ENCODE measurements at places on chromosomes 11 and 22.

DNA sequence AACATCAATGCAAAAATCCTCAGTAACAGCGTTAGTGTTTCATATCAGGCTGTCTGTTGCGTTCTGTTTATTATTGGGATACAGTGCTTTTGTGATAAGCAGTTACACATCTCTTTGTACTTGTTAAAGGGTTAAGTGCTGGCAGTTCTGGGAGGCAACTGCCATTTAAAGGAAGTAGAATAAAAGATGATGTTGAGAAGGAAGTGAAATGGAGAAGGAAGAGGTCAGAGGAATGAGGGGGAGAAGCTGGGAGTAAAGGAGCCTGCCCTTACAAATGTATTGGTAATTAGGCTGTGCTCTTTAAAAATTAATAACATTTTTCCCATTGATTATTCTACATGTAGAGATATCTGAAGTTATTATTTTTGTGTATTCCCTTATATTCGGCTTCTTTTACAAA is 674.7 kb downstream of the NTM start:
- H3K36me3 ChIP-seq = no peaks in the 10 kb centered on the region
- no peak for DNase-seq
- no peak overlapping the region for H3K27ac ChIP-seq
- H3K4me3 ChIP-seq = no peak overlapping the region

DNA sequence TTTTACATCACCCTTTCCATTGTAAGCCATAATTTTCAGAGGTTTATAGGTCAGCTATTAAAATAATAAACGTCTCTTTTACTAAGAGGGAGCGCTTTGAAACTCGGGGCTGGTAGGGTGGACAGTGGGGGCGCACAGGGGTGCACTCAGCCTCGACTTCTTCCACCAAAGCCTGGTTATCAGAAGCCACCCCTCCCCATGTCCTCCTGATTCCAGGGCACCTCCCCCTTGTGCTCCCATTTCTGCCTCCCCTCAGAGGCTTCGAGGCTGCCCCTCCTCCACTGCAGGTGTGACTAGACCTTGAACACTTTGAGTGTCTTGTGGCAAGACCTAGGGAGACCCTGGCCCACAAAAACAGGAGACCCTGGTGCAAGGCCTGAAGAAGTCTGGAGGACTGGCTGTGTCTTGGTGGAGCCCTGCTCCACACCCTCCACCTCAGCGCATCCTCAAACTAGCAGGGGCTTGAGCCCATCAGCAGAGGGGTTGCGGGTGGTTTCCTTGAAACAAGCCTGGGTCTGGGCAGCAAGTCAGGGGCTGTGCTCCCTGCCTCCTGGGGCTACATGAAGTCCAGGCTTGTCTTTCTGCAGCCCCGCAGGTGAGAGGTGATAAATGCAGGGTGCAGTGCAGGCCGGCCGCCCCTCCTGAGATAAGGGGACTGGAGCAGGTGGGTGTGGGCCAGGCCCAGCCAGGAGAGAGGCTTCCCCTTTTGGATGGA is 3.0 kb downstream of the CDKN1C start:
- H3K4me3 ChIP-seq = peak overlapping the region; percentile 53
- DNase-seq = no peak
- H3K27me3 ChIP-seq = peaks cover 27% of the 10 kb centered on the region
- H3K4me1 ChIP-seq = peaks cover 3% of the 10 kb centered on the region
- H3K27ac ChIP-seq = no peak overlapping the region
- H3K36me3 ChIP-seq = no peaks in the 10 kb centered on the region

GRCh38 chr11:10461276-10461790 is 6.3 kb downstream of the AMPD3 start:
- no peak for DNase-seq
- no peaks in the 10 kb centered on the region for H3K27me3 ChIP-seq
- no peak overlapping the region for H3K27ac ChIP-seq
- H3K4me1 ChIP-seq = peaks cover 31% of the 10 kb centered on the region
- H3K36me3 ChIP-seq = peaks cover 54% of the 10 kb centered on the region

DNA sequence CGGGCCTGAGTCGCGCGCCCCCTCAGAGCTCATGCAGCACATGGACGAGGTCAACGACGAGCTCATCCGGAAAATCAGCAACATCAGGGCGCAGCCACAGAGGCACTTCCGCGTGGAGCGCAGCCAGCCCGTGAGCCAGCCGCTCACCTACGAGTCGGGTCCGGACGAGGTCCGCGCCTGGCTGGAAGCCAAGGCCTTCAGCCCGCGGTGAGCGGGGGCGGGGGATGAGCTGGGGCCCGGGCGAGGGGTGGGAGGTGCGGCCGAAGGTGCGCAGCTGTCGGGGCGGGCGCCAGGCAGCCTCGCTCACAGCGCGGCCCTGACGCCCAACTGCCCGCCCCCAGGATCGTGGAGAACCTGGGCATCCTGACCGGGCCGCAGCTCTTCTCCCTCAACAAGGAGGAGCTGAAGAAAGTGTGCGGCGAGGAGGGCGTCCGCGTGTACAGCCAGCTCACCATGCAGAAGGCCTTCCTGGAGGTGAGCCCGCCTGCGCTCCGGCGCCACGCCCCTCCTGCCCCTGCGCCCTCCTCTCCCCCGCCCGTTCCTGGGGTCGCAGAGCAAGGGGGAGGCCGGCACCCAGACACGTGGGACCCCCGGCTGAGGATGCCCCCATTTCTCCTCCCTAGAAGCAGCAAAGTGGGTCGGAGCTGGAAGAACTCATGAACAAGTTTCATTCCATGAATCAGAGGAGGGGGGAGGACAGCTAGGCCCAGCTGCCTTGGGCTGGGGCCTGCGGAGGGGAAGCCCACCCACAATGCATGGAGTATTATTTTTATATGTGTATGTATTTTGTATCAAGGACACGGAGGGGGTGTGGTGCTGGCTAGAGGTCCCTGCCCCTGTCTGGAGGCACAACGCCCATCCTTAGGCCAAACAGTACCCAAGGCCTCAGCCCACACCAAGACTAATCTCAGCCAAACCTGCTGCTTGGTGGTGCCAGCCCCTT is 20.5 kb downstream of the EPS8L2 start:
- peaks cover 17% of the 10 kb centered on the region for H3K27me3 ChIP-seq
- peak overlapping the region; percentile 54 for H3K4me3 ChIP-seq
- peak overlapping the region; percentile 36 for H3K27ac ChIP-seq
- peak; percentile 57 for DNase-seq

- no peaks in the 10 kb centered on the region for H3K27me3 ChIP-seq
- H3K4me3 ChIP-seq = no peak overlapping the region
- H3K27ac ChIP-seq = no peak overlapping the region
- no peak for DNase-seq
These were observed 87.5 kb downstream of the PRMT3 start for GRCh38 chr11:20474882-20475517.

DNA sequence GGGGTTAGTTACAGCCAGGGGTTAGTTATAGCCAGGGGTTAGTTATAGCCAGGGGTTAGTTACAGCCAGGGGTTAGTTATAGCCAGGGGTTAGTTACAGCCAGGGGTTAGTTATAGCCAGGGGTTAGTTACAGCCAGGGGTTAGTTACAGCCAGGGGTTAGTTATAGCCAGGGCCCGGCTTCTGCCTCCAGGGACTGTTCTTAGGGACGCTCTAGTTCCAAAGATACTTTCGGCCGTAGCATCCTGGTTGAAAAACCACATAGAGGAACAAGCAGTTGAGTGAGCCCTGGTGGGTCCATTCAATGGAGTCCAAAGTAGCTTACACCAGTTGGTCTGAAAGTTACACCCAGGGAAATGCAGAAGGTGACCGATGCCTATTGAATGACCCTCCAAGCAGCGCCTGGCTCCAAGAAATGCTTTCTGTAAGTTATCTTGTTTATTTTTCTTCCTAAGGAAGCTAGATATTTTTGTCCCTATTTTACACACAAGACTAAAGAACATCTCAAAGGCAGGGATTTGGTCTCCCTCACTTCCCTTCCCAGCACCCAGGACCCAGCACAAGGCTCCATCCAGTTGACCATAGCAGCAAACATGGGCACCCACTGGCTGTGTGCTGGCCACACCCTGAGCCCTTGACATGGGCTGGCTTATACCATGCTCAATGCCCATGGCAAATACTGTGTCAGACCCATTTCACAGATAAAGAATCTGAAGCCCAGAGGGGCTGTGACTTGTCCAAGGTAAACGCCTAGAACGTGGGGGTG is 49.7 kb upstream of the SHISAL1 start:
- H3K36me3 ChIP-seq = no peaks in the 10 kb centered on the region
- no peak overlapping the region for H3K4me3 ChIP-seq
- no peak for DNase-seq
- no peaks in the 10 kb centered on the region for H3K4me1 ChIP-seq
- no peak overlapping the region for H3K27ac ChIP-seq

- H3K4me1 ChIP-seq = peaks cover 27% of the 10 kb centered on the region
- H3K27ac ChIP-seq = no peak overlapping the region
- H3K27me3 ChIP-seq = peaks cover 3% of the 10 kb centered on the region
- no peak for DNase-seq
- peaks cover 5% of the 10 kb centered on the region for H3K36me3 ChIP-seq
These were observed 48.2 kb downstream of the MICAL3 start for GRCh38 chr22:17976121-17976520.

DNA sequence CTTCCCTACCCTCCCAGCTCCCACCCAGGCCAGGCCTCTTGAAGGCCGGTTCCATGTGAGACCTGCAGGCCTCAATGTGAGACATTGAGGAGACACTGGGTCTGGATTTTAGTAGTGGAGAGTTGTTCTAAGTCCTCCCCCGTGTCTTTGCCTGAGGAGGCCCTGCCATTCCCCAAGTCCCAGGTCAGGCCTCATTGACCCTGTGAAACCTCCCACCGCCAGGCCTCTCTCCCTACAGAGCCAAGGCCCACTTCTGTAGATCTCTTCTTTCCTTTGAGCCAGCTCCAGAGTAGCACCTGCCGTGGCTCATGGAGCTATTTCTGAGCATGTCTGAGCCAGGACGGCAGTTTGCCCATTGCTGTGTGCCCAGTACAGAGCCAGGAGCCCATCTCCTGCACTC is 1419.6 kb downstream of the TBC1D22A start:
- DNase-seq = no peak
- no peak overlapping the region for H3K4me3 ChIP-seq
- no peaks in the 10 kb centered on the region for H3K4me1 ChIP-seq
- H3K27me3 ChIP-seq = no peaks in the 10 kb centered on the region
- H3K27ac ChIP-seq = no peak overlapping the region
- no peaks in the 10 kb centered on the region for H3K36me3 ChIP-seq

DNA sequence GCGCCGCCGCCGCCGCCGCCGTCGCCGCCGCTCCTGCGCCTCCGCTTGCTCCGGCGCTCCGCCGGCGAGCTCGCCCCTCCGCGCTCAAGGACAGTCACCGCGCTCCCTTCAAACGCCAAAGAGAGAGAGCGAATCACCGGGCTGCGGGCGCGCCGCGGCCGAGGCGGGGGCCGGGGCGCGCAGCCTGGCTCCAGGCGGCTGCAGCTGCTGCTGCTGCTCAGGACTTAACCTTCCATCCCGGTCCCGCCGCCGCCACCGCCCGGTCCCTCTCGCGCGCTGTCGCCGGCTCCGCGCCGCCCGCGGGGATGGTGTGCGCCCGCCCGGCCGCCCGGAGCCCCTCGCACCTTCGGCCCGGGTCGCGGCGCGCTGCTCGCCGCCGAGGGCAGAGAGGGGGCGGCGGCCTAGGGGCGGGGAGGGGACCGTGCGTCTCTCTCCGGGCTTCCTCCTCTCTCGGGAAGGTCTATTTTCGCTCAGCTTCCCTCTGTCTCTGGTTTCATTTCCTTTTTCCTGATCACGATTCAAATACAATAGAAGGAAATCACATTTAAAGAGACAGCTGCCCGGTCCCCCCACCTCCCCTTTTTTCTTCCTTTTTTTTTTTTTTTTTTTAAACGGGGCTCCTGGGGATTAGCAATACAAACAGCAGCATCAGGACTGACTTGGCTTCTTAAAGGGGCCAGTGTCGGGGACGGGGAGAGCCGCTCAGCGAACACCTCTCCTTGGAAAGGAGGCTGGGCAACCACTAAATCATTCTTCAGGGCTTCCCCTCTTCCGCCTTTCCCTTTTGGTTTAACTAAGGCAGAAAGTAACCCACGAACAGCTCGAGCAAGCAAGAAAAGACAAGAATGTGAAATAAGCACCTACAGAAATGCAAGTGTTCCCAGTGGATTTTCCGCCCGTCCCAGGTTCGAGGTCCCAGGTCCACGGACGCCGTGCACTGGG is 22.1 kb downstream of the LMO2 start:
- no peak overlapping the region for H3K27ac ChIP-seq
- H3K27me3 ChIP-seq = peaks cover 82% of the 10 kb centered on the region
- peak overlapping the region; percentile 88 for H3K4me3 ChIP-seq
- no peaks in the 10 kb centered on the region for H3K36me3 ChIP-seq
- peaks cover 4% of the 10 kb centered on the region for H3K4me1 ChIP-seq
- DNase-seq = peak; percentile 6

DNA sequence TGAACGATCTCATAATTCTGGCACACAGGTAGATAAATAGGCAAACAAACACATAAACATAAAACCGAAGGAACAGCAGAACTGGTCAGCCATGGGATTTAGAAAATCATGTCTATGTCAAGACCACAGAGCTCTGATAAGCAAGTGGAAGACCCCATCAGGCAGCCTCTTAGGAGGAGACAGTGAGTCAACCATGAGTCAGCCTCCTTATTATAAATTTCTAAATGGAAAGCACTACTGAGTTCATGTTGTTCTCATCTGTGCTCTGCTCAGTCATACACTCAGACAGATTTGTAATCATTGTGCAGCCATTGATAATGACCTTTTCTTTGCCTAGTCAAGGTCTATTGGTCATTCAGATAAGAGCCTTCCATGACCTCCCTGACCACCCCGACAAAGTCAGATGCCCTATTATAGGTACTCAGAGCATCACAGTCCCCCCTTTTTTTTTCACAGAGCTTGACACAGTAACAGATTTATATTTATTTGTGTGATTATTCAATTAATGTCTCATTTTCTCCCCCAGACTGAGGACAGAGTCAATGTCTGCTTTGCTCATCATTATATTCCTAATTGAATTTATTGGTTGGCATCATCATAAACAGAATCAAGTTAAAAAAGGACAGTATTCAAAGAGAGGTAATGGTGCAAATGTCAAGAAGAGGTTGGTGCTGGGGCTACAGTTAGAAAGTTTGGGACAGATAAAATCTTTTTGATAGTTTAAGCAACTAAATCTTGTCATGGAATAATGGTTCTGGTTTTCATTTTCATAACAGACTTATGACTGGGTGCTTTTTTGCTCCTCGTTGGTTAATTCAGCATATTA is 579.7 kb upstream of the CCDC90B start:
- H3K36me3 ChIP-seq = no peaks in the 10 kb centered on the region
- no peaks in the 10 kb centered on the region for H3K4me1 ChIP-seq
- H3K27ac ChIP-seq = no peak overlapping the region
- no peak overlapping the region for H3K4me3 ChIP-seq
- no peak for DNase-seq
- H3K27me3 ChIP-seq = no peaks in the 10 kb centered on the region

DNA sequence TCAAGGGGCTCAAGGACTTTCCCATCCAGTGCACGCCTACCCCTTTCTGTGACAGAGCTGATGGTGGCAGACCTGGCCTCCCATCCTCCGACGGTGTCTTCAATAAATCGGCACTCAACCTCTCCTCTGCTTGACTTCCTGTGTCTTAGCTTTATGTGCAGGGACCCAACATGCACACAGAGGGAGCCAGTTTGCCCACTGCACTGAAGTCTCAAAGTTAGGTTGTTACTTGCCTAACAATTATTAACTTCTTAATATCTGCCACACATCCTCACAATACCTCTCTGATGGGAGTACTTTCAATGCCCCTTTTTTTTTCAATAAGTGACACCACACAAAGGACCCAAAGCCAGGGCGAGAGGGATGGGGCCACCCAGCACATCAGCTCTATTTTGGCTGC is 3.6 kb downstream of the IZUMO1R start:
- no peaks in the 10 kb centered on the region for H3K27me3 ChIP-seq
- DNase-seq = no peak
- H3K4me1 ChIP-seq = no peaks in the 10 kb centered on the region
- H3K4me3 ChIP-seq = no peak overlapping the region
- H3K36me3 ChIP-seq = no peaks in the 10 kb centered on the region
- H3K27ac ChIP-seq = no peak overlapping the region

Data from T-helper 2 cell treated with Interferon-gamma antibody and Interleukin-4, amounts not matched to agents 5 μg/mL and 100 μg/mL, for 36 hours (primary cell).